ENCODE measurements at places on chromosomes 1 and 21. TPM values are rescaled to one million over a fixed set of nuclear protein-coding genes. Genes with fewer than 3 reads are reported as not detected.

GRCh38 chr1:169796274-169796810 is 1.6 kb upstream of the METTL18 start:
- DNase-seq = no peak

DNA sequence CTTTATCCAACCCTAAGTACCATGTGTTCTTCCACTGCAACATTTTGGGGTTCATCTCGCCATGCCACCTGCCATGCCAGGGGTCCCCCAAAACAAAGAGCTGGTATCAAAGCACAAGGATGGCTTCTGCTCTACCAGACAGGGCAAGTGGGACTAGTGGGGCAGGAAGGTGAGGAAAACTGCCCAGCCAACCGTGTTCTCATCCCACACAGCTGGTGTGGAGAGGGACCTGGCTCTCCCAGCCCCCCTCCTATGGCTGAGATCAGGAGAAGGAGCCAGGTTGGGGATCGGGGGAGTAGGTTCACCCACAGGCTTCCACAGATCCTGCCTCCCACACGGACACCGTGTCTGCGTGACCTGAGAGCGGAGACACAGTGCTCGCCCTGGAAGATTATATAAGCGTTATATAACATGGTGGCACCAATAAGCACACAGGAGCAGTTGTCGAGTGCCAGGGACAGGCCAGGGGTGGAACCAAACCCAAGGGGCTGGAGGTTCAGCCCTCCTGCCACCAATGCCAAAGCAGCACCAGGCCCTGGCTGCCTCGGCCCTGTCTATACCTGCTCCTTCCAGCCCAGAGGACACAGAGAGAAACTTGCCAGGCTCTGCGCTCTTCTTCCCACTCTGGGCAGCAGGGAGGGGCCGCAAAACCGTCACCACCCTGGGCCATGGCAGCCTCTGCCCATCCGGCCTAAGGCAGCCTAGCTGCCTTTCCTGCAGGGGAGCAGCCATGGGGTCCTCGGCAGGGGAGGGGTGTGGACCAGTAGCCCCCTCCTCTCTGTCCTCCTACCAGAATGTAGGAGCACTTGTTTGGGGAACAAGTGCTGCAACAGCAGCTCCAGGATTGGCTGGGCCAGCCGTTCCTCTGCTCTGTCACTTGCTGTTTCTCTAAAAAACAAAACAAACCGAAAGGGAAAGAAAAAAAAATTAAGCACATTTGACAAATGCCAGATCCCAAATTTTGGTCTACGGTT is 43.5 kb downstream of the CD34 start:
- peak; percentile 34 for DNase-seq

Gene WDR64
- not detected for total RNA-seq

DNA sequence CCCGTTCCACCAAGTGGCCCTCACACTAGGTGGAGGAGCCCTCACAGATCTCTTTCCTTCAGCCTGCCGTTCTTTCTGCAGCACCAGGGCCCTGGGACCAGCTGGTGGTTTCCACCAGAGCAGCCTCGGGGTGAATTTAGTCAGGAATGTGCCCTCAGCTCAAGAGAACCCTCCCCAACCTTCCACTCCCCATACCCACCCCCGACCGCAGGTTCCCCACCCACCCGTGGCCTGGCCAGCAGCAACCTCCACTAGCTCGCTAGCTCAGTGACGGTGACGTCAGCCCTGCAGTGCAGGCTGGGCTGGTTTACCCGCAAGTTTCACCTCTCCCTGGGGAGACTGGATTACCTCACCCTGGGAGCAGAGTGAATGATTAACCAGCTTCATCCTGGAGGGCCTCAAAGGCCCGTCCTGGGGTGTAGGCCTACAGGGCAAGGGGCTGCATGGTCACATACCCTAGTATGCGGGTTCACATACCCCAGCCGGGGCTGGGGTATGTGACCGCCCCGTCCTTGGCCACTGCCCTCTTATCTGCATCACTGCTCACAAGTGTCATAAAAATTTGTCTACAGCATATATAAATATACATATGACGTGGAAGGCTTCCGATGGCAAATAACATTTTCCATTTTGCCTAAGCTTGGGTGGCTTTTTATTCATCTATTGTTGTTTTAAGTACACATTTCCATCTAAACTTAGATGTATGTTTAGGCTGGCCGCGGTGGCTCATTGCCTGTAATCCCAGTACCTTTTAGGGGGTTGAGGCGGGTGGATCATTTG is 24.5 kb downstream of the ELF3 start:
- no peak for DNase-seq

DNA sequence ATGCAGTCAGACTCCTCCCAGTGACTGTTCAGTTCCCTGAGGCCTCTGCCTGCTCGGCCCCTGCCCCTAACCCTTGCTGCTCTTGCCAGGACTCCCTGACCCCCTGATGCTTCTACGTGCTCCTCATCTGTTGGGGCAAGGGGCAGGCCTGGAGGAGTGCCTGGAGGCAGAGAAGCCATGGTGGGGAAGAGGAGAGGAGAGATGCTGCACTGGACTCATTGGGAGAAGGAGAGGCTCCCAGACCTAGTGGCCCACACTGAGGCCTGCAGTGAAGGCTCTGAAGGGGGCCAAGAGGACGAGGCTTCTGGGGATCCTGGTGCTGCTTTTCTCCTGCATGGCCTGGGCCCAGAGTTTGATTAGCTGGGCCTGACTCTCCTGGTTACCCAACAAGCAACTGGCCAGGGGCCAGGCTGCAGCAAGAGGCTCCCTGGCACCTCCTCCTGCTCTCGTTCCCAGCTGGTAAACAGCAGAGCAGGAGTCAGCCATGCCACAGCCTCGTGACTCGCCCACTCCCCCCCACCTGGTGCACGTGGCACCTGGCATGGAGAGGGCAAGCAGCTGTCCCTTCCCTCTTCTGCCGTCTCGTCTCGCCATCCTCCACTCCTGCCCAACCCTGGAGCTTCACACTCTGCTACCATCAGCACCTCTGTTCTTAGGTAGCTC is 847 bp upstream of the RORC start:
- DNase-seq = no peak

Gene PLA2G2A
- total RNA-seq = not detected

- DNase-seq = no peak
Measured at GRCh38 chr1:85146972-85147359, 53.9 kb downstream of the SYDE2 start.

Gene ISG20L2
- 44.2 TPM for total RNA-seq

Gene BTBD8
- 2.8 TPM for total RNA-seq

Gene ADAM30
- total RNA-seq = not detected

Measured in CD4-positive, alpha-beta T cell (primary cell).